Stomach (tissue), 19 donors: ENCODE measurements at places on chromosomes 6 and 20. TPM values are rescaled to one million over a fixed set of nuclear protein-coding genes. Genes with fewer than 3 reads are reported as not detected.

SLC2A10 gene
- total RNA-seq = 13.4 TPM

DNA sequence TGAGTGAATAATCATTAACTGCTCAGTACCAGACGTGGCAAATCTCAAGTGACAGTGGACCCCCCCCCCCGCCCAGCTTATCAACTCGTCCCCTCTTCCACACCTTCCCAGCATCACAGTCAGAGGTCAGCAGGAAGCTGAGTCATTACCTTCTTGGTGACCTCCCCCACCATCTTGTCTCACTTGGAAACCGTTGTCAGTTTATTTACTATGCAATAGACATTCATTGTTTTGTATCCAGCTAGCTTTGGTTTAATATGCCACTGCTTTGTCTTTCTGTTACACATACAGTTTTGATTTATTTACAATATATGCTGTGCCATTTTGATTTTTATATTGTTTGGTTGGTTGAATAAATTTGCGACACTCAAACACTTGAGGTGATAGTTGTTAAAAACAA lies 158.1 kb downstream of the QKI start:
- no peak for DNase-seq

- no peak for DNase-seq
These were observed 101.5 kb downstream of the LCA5 start for GRCh38 chr6:79435746-79436145.

NKAIN4 gene
- 4.4 TPM for total RNA-seq

DNA sequence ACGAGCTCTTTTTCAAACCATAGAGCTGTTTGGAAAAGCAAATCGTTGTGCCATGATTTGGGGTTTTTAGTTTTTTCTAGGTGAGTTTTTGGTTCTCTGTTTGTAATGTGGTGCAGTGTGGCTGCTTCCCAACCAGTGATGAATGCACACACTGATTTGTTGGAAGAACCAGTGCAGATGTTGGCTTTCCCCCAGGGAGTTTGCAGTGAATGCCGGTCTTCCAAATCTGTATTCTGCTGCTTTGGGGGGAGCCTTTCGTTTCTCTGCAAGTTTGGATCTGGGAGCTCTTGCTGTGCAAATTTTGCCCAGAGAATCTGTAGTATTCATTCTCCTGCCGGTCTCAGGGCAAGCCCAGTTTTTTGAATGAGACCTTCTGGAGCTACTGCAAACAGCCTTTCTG lies 14.5 kb downstream of the HECA start:
- DNase-seq = no peak

FHL5 gene
- total RNA-seq = 4.9 TPM

- no peak for DNase-seq
These were observed 9.9 kb downstream of the BAG2 start for GRCh38 chr6:57182017-57182432.
